Activated CD4-positive, alpha-beta T cell treated with anti-CD3 and anti-CD28 coated beads for 24 hours (primary cell): ENCODE measurements at places on chromosomes 2 and 18.

GRCh38 chr2:20549144-20549543 is 101.8 kb downstream of the HS1BP3 start:
- DNase-seq: no peak

DNA sequence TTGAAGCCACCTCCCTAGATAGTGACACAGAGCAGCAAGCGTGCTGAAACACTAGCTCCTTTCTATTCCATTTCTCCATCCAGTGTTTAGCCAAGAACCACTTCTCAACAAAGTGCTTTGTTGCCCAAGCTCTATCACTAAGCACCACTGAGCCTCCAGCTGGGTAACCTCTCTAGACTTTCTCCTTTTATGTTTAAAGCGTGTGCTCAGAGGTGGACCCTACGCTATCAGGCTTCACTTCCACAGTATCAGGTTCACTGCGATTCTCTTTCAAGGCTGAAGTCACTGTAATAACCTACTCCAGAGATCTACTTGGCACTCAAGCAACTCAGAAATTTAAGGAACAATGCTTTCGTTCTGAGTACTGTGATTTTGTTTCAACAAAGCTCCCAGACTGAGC is 197.9 kb downstream of the LNPK start:
- DNase-seq: no peak

DNA sequence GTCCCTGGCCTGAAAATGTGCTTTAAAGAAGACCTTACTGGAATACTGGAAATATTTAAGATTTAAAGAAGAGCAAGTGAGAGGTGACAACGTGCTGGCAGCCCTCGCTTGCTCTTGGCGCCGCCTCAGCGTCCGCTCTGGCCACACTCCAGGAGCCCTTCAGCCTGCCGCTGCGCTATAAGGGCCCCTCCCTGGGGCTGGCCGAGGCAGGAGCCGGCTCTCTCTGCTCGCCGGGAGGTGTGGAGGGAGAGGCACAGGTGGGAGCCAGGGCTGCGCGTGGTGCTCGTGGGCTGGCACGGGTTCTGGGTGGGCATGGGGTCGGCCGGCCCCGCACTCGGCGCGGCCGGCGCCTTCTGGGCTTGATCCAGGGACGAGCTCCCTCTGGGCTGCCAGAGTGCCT is 2.9 kb upstream of the COQ10B start:
- DNase-seq: no peak

DNA sequence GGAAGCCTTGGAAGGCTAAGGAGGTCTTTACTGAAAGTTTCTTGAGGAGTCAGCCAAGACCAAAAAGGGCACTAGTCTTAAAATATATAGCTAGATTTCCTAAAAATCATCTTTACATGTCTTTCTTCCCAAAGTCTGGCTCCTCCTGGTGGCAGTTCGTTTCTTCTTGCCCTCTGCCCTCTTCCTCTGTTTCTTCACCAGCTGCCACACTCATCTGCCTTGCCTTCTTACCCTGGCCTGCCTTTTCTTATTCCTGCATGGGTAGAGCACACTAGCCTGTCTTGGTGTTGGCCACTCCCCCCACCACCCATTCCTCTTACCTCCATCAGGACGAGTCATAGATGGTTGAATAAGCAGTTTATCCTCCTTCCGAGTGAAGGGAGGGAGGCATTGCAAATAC is 129.8 kb downstream of the RAPGEF4 start:
- no peak for DNase-seq

DNA sequence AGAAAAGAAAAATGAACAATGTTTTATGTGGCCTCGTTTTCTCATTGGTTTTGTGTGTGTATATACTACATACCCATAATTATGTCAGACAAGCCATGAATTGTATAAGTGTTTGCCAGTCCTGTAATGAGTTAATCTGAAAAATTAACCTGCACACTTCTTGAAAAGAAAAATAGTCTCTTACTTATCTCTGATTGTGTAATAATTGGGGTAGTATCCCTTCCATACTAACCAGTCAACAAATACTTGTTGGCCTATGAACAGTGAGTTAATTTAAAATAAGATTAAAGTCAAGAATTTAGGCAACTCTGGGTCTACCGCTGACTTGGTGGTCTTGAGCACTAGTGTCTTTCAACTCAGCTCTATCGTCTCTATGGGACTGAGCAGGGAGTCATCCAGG is 48.8 kb downstream of the ACVR1 start:
- no peak for DNase-seq

GRCh38 chr2:120854766-120855530 is 119.3 kb downstream of the GLI2 start:
- no peak for DNase-seq

DNA sequence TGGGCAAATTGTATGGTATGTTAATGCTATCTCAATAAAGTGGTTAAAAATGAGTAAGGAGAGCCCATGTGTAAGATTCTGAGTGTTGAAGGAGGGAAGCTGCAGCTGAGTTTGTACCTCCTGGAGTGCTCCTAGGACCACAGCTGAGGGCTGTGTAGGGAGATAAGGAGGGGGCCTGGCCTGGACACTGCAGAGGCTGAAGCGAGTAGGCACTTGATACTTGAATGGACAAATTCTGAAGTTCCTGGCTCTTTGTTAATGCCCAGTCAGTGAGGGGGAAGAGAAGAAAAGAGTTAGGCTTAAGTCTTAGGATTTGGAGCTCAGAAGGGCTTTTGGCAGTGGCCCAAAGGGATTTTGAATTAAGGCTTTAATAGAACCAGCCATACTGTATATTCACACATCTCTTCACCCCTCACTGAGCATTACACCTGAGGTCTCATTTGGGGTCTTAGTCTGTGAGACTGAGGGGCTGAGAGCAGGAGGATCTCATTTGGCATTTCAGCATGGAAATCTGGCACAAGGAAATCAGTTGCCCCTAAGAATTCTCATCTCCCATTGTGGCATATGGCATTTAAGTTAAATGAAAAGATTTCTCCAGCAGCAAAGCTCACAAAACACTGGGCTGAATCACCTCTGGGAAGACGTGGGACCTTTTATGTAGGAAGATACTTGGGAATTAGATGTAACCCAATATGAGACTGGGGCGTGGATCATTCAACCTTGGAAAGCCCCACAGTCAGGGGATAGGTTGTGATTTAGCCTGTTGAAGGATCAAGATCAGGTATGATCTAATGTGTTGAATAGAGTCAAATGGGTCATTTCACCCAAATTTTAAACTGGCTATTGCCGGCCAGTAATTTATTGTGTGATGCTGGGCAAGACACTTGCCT is 46.8 kb downstream of the LIPG start:
- DNase-seq: no peak

DNA sequence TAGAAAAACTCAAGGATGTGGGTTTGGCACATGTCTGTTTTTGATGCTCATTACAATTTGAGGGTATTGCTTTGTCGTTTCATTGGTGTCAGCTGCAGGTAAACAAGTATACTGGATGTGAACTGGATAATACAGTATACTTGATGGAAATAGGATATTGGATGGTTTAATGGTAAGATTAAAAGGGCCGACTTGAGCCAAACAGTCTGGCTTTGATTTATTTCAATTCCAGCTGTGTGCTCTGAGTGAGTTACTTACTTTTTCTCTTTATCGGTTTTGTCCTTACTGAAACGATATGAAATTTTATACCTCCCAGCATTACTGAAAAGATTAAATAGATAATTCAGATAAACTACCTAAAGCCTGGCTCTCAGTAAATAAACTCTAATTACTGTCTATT is 227.6 kb downstream of the ASXL3 start:
- DNase-seq: no peak

DNA sequence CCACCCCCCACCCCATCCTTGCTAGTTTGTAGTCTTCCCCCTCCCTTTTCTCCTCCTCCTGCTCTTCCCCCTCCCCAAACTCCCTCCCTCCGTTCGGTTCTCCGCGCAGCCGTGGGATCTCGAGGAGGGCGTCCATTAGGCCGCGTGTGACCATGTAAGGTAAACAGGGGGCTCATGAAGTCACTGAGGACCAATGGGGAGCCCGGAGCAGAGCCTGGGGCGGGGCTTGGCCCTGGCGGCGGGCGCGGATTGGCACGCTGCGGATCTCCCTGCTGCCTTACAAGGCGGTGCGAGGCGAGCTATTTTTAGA is 246 bp upstream of the KLF7 start:
- peak; percentile 91 for DNase-seq

- no peak for DNase-seq
These were observed 4.4 kb upstream of the GPR35 start for GRCh38 chr2:240620859-240621258.

DNA sequence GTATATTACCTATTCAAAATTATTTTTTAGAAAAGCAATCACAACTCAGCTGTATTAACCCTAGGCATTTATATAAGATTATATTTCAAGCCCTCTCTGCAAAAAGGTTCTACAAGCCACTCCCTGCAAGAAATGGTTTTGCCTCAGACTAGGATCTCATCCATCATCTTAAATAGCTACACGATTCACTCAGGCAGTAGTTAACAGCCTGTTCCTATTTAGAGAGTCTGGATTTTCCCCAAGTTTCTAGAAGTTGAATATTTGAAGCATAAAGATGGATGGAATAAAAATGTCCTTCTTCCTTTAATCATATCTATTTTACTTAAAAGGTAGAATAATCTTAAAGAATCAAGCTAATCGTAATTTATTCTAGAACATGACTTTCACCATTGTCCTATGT is 167.1 kb upstream of the STK17B start:
- no peak for DNase-seq

- DNase-seq: no peak
These were observed 108.8 kb downstream of the SLC4A3 start for GRCh38 chr2:219736209-219736608.

DNA sequence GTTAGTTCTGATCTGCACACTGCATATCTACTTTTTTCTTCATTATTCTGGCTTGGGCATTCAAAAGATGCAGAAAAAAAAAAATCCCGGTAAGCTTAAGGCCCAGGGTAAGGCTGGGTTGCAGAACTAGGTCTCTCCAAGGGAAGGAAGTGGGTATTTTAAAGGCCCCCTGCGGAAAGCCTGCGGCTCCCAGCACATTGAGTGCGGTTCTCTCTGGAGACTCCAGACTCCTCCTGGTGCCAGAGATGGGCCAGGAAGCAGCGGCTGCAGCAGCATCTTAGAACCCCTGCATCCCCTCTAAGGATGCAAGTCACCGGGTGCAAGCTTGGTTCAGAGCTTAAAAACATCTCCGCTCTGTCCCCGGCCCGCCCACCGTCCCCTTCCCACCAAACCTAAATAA is 49.5 kb downstream of the TGIF1 start:
- DNase-seq: no peak

GRCh38 chr2:232641153-232641848 is 7.9 kb downstream of the EFHD1 start:
- no peak for DNase-seq

GRCh38 chr2:25198209-25198525 is 29.8 kb upstream of the POMC start:
- DNase-seq: no peak

DNA sequence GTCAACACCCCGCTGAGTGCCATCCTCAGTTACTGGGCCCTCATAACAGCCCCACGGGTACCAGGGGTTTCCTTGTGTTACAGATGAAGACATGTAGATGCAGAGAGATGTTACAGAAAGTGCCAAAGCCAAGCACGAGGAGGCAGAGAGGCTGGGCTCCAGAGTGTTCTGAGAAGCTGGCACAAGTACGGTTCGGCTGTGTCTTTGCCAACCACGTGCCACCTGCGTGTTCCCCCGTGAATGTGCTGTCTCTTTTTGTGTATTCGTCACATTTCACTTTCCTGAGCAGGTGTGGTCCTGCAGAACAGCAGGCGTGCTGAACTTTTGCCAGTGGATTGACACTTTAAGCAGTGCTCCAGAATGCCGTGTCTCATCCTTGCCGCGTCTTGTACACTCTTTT is 124.6 kb downstream of the NCK2 start:
- no peak for DNase-seq

DNA sequence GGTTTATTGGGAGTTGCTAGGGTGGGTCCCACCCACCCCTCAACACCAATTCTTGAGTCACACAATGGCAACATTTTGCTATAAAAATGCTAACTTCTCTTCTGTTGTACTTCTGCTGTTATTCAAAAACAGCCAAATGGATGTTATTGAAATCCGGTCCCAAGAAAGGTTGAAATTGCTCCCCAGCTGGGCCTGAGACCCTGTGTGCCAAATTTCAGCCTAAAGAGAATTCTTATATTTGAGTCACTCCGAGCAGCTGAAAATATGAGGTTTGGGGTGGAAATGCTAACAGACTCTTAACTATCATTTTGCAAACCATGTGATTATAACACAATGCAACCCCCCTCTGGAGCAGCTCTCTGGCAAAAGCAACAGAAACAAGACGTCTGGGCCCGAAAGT is 27.0 kb upstream of the ACVR1 start:
- no peak for DNase-seq

DNA sequence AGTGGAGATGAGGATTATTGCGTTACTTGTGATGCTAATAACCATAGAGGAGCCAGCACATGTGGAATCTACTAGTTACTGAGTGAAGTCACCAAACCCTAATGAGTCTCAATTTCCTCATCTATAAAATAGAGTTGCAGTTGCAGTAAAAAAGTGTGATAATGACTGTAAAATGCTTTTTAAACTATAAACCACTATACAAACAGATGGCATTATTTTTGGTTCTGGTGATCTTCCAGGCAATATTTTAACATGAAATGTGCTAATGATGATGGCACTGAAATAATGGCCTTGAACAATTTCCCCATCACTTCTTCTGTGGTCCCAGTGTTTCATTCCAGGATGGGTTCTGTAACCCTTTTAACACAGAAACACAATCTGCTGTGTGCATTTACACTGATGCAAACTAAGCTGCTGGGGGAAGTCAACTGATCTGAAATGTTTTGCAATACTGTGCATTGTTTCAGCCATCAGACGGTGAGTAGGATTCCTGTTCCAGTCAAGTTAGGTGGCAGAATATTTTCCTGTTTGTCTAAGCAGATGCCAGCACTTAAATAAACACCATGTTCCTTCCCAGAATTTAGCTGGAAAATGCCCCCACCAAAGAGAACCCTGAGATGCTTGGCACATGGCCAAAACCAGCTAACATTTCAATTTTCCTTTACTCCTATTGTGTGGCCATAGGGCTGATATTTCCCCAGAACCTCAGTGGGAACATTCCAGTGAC is 52.6 kb downstream of the TACR1 start:
- DNase-seq: no peak

GRCh38 chr18:21911551-21911950 is 171.0 kb downstream of the MIB1 start:
- DNase-seq: no peak

DNA sequence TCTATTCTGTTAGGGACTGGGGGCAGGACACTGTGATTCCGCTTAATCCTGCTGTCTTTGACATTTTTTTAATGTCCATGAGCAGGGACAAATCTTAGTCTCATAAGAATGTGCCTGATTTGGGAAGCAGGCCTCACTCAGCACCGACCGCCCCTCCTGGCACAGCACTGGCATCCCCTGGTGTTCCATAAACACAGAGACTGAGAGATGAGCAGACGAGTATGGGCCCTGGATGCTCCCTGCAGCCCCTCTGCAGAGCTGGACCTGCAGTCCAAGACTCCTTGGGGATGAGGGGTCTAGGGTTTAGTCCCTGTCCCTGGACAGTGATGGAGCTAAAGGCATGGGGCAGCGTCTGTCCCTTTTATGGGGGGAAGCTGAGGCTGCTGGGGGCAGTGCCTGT is 81.6 kb downstream of the NDUFA10 start:
- DNase-seq: no peak

DNA sequence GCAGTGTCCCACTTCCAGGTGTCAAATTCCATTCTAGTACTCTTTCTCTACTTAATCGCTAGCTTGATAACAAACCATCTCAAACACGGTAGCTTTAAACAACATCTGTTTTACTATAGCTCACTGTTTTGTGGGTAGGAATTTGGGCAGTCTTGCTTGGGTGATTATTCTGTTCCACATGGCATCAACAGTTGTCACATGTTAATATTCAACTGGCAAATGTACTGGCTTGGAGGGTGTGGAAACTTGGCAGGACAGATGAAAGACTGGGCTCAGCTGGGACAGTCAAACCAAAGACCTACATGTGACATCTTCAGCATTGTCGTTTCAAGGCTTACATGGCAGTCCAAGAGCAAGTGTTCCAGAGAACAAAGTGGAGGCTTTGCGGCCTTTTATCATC is 241.8 kb downstream of the PTH2R start:
- no peak for DNase-seq
